PC-9 (cell line): ENCODE measurements at places on chromosomes 2 and 18. TPM values are rescaled to one million over a fixed set of nuclear protein-coding genes. Genes with fewer than 3 reads are reported as not detected.

Gene WNT6
- 0.33 and 0.45 TPM in 2 replicates for total RNA-seq

Gene DCC
- total RNA-seq: not detected in 2 replicates

Gene GNAL
- total RNA-seq: 0.98 and 3.3 TPM in 2 replicates

Gene LAMA3
- total RNA-seq: 44.4 and 54.7 TPM in 2 replicates

Gene CD302
- 1.5 and 2.6 TPM in 2 replicates for total RNA-seq

Gene LRRC30
- not detected in 2 replicates for total RNA-seq

Gene GALNT13
- 3.6 and 4.0 TPM in 2 replicates for total RNA-seq

Gene PAX8
- 5.8 and 6.4 TPM in 2 replicates for total RNA-seq

Gene CIAO1
- total RNA-seq: 85.3 and 99.5 TPM in 2 replicates

Gene STK16
- total RNA-seq: 39.6 and 47.2 TPM in 2 replicates

Gene CAD
- 41.5 and 70.8 TPM in 2 replicates for total RNA-seq

Gene REG1B
- not detected in 2 replicates for total RNA-seq

Gene SLC23A3
- total RNA-seq: 7.1 and 7.9 TPM in 2 replicates

Gene KIDINS220
- 11.0 and 13.9 TPM in 2 replicates for total RNA-seq

Gene HS6ST1
- 20.2 and 26.2 TPM in 2 replicates for total RNA-seq

Gene MARCO
- not detected in 2 replicates for total RNA-seq

Gene BOLL
- total RNA-seq: not detected in 2 replicates

Gene FLACC1
- 0.75 and 0.87 TPM in 2 replicates for total RNA-seq

Gene CDH2
- total RNA-seq: 6.4 and 8.5 TPM in 2 replicates

Gene UGP2
- total RNA-seq: 83.5 and 89.5 TPM in 2 replicates

Gene PAIP2B
- 5.4 and 6.1 TPM in 2 replicates for total RNA-seq

Gene EN1
- not detected in 2 replicates for total RNA-seq

Gene PRSS56
- not detected in 2 replicates for total RNA-seq

Gene NTSR2
- not detected in 2 replicates for total RNA-seq

Gene POU3F3
- total RNA-seq: not detected in 2 replicates

Gene CTDP1
- 16.0 and 18.6 TPM in 2 replicates for total RNA-seq

Gene UGT1A3
- 60.3 and 67.1 TPM in 2 replicates for total RNA-seq

Gene DSC1
- 0.09 and 0.10 TPM in 2 replicates for total RNA-seq

Gene FRZB
- total RNA-seq: 0.15 TPM in 2 replicates

Gene STON1
- 1.4 and 1.7 TPM in 2 replicates for total RNA-seq

Gene SPATA3
- total RNA-seq: not detected in 2 replicates

Gene TBC1D8
- total RNA-seq: 25.2 and 25.3 TPM in 2 replicates

Gene CD226
- 0.13 TPM in 2 replicates for total RNA-seq

Gene CHAC2
- 2.7 and 5.0 TPM in 2 replicates for total RNA-seq

Gene NETO1
- not detected in 2 replicates for total RNA-seq

Gene IL36B
- total RNA-seq: not detected in 2 replicates

Gene ANKRD29
- total RNA-seq: 4.3 and 4.6 TPM in 2 replicates

Gene RFX8
- total RNA-seq: not detected in 2 replicates

Gene SERPINB10
- total RNA-seq: not detected in 2 replicates

Gene NGEF
- total RNA-seq: 52.2 and 55.3 TPM in 2 replicates

Gene BOLA3
- total RNA-seq: 28.2 and 30.4 TPM in 2 replicates

Gene NT5C1B
- total RNA-seq: not detected in 2 replicates
